Kidney glomerular epithelial cell (primary cell): ENCODE measurements at places on chromosomes 5 and 9.
A peak's percentile ranks its signal among the peaks of the same experiment; 100 is the strongest.

DNA sequence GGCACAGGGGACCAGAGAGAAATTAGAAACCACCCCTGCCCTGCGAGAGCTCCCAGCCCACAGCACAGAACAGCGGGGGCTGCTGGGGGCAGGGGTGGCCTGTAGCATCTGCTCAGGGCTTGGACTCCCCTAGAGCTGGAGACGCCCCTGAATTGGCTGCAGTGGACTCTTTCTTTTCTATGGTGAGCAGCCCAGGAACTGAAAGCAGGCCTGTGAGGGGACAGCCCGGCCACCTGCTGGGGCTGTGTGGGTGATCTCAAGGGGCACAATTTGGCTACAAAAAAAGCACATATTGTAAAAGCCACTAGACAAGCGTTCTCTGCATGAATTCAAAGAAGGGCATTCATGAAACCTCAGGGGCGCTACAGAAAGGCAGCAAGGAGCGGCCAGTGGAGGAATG is 57.5 kb upstream of the ICE1 start:
- DNase-seq, result no peak

- no peak for DNase-seq
These were observed 124.3 kb downstream of the MRPS30 start for GRCh38 chr5:44932922-44933585.

DNA sequence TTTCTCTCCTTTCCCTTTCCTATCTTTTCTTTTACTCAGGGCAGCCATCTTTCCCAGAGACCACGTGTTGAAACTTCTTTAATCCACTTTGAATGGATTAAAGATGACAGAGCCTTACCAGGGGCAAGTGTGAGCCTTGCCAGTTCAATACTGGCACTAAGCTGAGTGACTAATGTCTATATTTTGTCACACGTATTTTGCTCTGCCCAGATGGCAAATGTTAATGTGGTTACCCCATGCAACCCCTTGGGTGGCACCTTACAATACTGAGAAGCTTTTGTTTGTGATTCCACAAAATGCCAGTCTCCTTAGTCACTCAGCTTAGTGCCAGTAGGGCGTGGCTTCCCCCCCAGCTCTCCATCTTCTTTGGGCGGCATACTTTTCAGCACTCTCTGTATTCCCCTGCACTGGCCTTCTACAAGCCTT is 24.8 kb downstream of the ANXA1 start:
- no peak for DNase-seq

- DNase-seq, result no peak
These were observed 3.4 kb upstream of the RHOBTB3 start for GRCh38 chr5:95727764-95728191.

GRCh38 chr5:79653843-79654242 is 35.8 kb upstream of the CMYA5 start:
- peak; percentile 6 for DNase-seq

DNA sequence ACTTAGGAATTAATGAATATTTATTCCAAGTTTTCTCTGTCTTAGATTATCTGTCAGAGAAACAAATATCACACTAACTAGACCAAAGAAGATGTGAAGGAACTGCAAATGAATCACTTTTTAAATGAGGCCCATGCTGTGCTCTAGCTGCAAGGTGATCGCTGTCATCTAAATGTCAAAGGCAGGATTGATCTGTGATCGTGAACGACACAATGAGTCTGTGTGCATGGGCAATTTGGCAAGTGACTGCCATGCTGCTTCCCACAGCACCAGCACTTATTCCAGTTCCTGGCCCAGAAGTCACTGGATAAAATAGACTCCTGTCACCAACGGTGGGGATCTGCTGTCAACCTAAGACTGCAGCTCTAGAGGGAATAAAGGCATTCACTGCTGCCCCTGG is 141.2 kb downstream of the TRIM36 start:
- no peak for DNase-seq

DNA sequence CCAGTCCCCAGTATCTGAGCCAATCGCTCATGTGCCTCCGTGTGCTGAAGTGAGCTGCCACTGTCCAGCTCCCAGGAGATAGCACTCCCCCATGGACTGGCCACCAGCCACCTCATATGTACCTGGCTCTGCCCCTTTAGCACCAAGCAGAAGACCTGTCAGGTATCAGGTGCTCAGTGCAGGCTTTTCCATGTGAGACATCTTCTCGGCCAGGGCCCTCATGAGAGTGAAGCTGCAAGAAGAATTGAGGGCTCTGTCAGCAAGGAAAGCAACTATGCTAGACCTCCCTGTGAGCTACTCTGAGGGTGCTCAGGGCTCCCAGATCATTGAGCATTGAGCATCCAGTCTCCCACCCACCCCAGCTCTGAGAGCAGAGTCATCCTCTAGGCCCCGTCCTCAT is 264.2 kb upstream of the ADAMTS16 start:
- no peak for DNase-seq

DNA sequence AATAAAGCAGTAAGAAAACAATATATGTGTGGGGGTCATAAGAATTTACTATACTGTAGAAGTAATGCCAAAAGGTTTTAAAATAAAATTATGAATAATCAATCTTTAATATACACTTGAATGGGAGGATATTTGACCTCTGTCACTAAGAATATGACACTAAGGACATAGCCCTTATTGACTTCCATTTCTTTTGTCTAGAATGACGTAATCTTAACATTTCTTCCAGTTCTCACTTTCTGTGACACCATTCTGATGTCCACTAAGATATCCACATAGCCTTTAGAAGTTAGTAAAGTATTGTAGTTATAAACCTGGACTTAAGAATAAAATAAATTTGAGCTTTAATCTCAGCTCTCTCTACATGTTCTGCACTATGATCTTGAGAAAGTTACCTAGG is 1050.7 kb downstream of the TLE4 start:
- DNase-seq, result no peak

DNA sequence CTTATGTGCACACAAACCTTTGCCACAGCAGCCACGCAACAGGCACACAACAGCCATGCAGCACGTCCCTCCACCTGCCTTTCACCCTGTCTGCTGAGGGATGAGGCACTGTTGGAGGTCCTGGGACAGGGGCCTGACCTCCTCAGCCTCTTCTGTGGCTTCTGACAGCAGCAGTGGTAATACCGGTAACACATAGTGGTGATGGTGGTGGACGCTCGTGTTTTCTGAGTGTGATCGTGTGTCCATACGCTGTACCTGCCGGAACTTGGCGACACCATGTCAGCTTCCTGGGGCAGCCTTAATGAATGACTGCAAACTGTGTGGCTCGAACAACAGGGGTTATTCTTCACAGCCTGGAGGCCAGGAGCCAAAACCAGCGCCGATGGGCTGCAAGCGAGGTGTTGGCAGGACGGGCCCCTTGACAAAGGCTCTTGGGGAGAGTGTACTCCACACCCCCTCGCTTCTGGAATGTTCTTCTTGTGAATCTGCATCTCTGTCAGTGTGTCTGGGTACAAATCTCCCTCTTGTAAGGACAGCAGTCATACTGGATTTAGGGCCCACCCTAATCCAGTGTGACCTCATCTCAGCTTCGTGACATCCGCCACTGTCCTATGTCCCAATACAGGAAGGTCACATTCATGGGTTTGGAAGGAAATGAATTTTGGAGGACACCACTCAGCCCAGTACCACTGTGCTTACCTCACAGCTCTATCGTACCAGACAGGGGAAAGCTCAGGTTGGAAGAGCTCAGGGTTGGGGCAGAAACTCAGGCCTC is 55.3 kb upstream of the EXOC3 start:
- no peak for DNase-seq

- no peak for DNase-seq
These were observed 21.4 kb upstream of the CXCL14 start for GRCh38 chr5:135600152-135600570.

DNA sequence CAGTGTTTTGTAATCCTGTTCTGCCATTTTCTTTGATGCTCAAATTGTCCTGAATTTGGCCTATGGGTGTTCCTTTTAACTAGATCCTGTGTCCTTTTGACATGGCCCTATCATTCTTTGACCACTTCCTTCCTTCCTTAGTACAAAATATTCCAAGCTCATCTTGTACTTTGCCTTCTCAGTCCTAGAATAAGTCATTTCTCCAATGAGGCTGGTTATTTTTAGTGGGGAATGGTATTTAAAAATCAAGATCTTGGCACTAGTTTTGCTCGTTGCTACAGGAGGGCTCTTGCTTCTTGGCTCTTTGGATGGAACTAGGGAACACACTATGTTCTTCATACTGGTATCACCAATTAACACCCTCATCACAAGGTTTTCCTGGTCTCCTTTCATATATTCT is 108.1 kb downstream of the UNC13B start:
- DNase-seq, result no peak

DNA sequence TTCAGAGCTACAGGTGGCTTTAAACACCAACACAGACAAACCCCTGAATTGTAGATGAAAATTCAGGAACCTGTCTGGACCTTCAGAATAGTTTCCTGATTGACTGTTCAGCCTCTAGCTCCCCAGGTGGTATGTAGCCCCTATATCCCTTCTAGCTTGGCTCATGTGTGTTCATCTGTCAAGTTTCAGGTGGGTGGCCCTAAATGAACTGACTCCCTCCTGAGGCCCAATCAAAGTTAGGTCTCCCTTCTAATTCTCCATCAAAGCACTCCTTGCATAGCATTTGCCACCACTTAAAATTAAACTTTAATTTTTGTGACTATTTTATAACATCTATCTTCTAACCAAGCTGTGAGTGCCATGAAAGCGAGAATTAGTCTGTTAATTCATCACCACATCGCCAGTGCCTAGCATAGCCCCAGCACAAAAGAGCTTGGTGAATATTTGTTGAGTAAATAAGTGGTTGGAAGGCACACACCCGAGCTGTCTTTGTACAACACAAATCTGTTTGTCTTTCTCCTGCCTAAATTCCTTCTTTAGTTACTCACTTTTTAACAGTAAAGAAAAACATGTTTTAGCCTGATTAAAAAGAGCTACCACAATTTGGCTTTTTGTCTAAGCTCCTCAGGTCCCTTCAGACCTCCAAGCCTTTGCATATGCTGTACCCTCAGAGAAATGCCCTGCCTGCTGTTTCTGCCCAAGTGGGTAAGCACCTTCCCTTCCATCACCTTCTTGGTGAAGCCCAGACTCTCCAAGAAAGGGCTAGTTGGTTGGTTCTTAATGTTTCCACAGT is 138.1 kb upstream of the HMHB1 start:
- DNase-seq, result no peak

GRCh38 chr5:67262206-67262605 is 65.6 kb upstream of the CD180 start:
- no peak for DNase-seq

DNA sequence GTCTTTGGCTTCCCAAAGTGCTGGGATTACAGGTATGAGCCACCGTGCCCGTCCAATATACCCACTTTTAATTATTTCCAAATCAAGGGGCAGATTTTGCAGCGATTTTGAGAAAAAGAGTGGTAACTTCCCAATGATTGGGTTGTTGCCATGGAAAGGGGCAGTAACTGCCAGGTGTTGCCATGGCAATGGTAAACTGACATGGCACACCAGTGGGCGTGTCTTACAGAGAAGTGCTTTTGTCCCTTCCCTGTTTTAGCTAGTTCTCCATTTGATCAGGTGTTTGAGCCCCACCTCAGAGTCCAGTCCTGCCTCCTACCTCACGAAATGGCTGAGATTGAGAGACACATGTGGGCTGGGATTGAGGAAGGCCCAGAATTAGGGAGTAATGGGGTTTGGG is 86.3 kb upstream of the IER5L start:
- DNase-seq, result no peak
